Skeletal muscle cell (primary cell): ENCODE measurements at places on chromosomes 4 and X.
A peak's percentile ranks its signal among the peaks of the same experiment; 100 is the strongest.

DNA sequence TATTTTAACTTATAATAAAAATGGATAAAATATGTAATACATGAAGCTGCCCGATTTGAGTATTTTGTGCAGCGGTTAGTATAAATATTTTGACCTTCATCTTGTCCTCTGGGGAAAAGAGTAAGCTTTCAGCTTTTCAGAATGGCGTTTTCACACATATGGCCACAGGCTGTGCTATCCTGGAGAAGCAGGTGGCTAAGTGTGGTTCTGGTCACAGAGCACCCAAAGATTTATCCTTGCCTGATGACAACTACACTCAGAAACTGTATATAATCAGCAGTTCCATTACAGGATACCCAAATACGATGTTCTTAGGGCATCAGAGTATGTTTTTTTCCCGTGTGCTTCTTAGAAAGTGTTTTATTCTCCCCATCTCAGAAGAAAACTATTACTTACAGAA lies 42.3 kb upstream of the ANK2 start:
- DNase-seq = no peak

DNA sequence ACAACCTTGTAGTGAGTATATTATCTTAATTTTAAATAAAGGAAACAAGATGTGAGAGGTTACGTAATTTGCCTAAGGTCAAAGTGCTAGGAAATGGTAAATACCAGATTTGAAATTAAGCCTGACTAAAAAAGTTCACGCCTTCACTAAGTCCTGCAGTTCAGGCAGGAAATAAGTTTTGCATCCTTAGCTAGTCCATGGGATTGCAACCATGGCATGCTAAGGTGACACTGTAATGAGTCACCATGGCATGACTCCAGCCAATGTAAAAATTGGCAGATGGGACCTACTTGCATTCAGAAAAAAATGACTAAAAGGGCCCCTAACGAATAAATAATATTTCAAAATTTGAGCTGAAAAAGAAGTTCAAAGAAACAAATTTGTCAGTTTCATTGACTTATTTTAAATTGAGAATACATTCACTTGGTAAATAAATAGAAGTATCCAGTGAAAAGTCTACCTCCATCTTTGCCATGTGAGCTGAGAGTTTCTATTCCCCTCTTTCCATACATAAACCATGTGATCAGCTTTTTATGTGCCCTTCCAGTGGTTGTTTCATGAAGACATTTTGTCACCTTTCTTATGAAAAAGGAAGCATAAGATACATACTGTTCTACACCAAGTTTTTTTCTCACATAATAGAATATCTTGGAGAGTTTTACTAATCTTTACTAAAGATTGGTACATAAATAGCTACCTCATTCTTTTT lies 72.4 kb downstream of the ANKRD50 start:
- peak; percentile 74 for DNase-seq

- no peak for DNase-seq
Observed at GRCh38 chr4:136749989-136750388, 782.3 kb downstream of the PCDH18 start.

- no peak for DNase-seq
Observed at GRCh38 chrX:41971346-41971745, 48.0 kb upstream of the CASK start.
